ENCODE measurements at places on chromosomes 6 and 20.

- DNase-seq, result no peak
Observed at GRCh38 chr6:145189836-145190235, 545.5 kb downstream of the EPM2A start.

DNA sequence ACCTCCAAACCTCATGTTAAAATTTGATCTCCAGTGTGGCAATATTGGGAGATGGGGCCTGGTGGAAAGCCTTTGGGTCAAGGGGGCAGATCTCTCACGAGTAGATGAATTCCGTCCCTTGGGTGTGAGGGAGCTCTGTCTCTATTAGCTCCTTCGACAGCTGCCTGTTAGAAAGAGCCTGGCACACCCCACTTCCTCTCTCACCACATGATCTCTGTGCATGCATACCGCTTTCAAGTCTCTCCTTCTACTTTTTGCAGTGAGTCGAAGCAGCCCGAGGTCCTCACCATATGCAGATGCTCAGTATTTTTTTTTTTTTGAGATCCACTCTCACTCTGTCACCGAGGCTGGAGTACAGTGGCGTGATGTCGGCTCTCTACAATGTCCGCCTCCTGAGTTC lies 176.9 kb downstream of the SYNDIG1 start:
- DNase-seq, result no peak

- DNase-seq, result no peak
Observed at GRCh38 chr6:128491610-128492206, 28.7 kb downstream of the PTPRK start.

- no peak for DNase-seq
Observed at GRCh38 chr6:26217714-26218075, 130.5 kb downstream of the HFE start.

DNA sequence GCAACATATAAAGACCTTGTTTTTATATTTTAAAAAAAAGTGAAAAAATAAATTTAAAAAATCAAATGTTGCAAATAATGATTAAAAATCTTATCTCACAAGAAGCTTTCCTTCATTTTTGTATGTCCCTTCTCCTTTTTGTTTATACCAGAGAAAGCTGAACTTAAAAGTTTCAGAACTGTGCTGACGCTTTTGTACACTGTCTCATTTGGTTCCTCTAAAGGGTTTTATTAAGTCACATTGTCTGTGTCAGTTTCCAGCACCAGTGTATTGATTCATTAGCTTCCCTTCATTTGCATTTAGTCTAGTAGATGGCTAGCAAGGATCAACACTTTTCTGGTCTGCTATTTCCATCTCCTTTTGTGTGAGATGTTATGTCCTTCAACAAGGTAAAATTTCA lies 6.7 kb downstream of the PCED1A start:
- no peak for DNase-seq

DNA sequence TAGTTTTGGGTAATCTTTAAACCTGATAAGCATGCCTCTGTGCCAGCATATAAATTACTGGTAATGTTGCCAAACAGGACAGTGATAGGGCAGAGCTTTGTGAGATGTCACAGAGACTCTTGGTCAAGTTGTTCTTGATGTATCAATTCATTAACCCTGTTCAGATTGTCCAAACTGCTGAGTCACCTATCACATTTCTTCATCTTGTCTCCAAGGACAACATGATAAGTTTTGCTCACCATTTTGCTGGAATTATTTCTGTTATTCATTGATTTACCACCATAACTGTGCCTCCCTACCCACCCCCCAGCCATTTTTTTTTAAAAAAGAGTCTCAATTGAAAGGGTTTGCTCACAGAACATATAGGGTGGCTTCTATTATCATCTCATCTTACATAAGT lies 19.5 kb upstream of the GMNN start:
- DNase-seq, result no peak

Data from stimulated activated CD8-positive, alpha-beta memory T cell treated with anti-CD3 and anti-CD28 coated beads, Interleukin-2, amount 100 ng/mL, for 48 hours (primary cell).